ENCODE measurements at places on chromosomes 1 and 21.
A peak's percentile ranks its signal among the peaks of the same experiment; 100 is the strongest.

DNA sequence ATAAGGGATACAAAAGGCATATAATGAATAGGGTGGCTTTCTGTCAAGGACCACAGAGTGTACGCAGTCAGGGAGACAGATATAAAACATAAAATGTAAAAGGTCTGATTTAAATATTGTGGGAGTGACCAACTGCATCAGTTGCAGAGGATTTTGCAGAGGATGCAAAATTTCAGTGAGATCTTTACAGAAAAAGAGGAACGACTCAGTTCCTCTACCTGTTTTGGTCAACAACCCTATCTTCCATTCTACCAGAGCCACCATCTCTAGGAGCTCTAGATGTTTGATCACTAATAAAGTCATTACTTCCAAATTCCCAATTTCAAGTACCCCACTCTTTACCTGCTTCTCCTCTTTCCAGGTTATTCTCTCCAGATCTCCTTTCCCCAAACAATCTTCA, 16.5 kb downstream of the SOD1 start:
- no peak for DNase-seq

GRCh38 chr21:38402795-38403194, 95.5 kb downstream of the ERG start:
- no peak for DNase-seq

DNA sequence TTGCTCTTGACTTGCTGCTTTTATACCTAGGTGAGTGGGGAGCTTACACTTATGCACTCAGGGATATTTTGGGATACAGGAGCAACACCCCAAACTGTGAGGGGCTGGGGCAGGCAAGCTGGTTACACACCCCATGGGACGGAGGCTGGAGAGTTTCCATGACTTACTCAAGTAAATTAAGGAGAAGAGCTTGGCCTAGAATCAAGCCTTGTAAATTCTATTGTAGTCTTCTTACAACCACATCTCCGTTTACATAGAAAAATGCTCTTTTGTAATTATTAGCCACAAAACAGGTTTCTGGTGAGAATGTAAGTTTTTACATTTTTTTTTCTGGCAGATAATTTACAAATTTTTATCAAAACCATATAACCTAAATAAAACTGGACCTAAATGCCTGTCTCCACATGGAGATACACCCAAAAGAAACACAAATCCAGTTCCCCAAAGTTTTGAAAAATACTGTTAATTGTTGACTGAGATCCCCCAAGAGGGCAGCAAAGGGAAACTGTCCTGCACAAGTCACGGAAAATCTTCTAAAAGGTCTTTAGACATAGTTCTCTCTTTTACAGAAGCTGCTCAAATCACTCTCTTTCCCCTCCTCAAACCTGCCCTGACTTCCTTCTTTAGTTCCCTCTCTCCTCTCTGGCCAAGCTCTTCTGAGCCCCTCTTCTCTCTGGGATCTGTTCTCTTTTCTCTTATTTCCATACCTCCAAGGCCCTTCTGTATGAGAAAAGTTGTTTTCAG, 134.0 kb downstream of the HIVEP3 start:
- DNase-seq: no peak

DNA sequence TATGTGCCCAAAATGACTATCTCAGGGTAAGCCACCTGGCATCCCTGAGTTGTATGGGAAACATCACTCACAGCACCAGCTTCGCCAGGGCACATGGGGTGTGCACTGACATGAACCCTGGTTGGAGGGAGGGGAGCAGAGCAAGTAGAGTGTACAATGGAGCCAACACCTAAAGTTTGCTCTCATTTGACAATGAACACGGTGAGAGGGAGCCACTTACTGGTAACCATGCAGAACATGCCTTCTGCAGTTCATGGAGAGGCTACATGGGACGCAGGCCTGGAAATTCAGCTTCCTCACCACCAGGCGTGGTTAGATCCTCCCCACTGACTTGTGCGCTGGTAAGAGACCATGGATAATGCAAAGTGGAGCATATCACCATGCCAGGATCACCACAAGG, 10.0 kb upstream of the CPLANE2 start:
- no peak for DNase-seq

GRCh38 chr1:54122992-54123391, 29.8 kb downstream of the CDCP2 start:
- no peak for DNase-seq

DNA sequence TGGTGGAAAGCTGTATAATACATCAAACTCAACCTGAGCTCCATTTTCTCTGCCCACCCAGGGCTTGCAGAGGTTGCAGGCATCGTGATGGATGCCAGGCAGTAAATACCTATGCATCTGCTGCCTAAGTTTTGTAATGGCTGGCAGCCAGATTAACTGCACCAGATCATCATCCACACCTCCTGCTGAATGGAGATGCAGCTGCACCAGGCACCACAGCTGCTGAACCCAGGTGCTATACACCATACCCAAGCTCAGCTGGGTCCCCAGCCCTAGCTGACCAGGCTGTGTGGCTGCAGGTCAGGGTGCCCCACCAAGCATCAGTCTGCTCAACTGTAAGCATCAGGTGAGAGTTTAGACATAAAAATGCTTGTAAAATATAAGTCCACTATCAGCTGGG, 6.7 kb upstream of the SNAPIN start:
- DNase-seq: no peak

DNA sequence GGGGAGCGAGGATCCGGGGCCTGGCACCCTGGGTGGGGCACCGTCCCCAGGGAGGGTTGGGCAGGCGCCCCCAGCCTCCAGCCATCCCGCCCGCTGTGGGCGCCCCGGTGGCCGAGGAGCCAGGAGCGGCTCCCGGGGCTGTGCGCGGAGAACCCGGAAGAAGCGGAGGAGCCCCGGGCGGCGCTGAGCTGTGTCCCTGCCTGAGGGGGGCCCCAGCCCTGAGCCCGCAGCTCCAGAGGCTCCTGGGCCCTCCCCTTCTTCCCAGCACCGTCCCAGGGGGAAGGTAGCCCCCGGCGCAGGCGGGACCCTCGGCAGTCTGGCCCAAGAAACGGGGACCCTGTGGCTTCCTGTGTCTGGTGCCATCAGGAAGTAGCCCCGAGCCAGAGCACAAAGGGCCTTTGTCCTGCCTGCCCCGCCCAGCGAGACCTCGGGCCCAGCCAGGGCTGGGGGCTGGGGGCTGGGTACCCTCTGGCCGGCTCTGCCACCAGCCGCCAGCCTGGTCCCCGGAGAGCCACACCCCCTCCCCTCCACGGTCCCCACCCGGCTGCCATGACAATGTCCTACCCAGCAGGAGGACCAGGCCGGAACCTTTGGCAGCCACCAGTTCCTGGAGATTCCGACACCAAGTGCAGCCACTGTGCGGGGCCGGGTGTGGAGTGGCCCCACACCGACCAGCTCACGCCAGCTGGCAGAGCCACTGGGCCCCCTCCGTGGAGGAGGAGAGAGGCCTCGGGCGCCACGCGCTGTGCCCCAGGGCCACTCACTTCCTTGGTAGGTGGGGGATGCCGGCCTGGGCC, 15.6 kb upstream of the TTLL10 start:
- peak; percentile 26 for DNase-seq

- DNase-seq: peak; percentile 49
Observed at GRCh38 chr1:27489501-27489972, 430 bp downstream of the WASF2 start.

DNA sequence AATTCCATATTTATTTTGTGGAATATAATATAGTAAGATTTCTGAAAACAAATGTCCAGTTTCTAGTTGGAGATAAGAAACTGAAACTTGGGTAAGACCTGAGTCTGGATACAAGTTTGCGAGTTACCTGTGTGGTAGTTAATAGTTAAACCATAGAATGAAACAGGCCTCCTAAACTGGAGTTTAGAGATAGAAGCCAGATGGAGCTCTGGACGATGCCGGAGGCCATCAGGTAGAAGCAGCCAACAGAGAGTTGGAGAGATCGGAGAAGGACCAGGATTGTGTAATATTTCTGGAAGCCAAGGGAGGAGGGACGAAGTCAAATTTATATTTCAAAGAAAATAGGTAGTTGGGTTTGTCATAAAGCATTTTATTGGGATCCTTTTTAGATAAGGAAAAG, 45.1 kb downstream of the ARID1A start:
- no peak for DNase-seq
